ENCODE measurements at places on chromosomes 16 and 17.

- H3K36me3 ChIP-seq: no peaks in the 10 kb centered on the region
- H3K27me3 ChIP-seq: no peaks in the 10 kb centered on the region
- H3K4me3 ChIP-seq: no peak overlapping the region
- DNase-seq: no peak
- no peak overlapping the region for H3K27ac ChIP-seq
Measured at GRCh38 chr17:49384951-49385350, 22.9 kb upstream of the ZNF652 start.

- H3K27ac ChIP-seq: no peak overlapping the region
- H3K36me3 ChIP-seq: no peaks in the 10 kb centered on the region
- no peak overlapping the region for H3K4me3 ChIP-seq
- DNase-seq: no peak
- H3K27me3 ChIP-seq: no peaks in the 10 kb centered on the region
- H3K4me1 ChIP-seq: no peaks in the 10 kb centered on the region
Measured at GRCh38 chr16:59179446-59180082, 445.4 kb upstream of the GOT2 start.

- DNase-seq: no peak
- H3K4me3 ChIP-seq: no peak overlapping the region
- peaks cover 92% of the 10 kb centered on the region for H3K4me1 ChIP-seq
- no peaks in the 10 kb centered on the region for H3K36me3 ChIP-seq
- peak overlapping the region; percentile 80 for H3K27ac ChIP-seq
Measured at GRCh38 chr17:2177235-2177811, 122.4 kb downstream of the HIC1 start.

DNA sequence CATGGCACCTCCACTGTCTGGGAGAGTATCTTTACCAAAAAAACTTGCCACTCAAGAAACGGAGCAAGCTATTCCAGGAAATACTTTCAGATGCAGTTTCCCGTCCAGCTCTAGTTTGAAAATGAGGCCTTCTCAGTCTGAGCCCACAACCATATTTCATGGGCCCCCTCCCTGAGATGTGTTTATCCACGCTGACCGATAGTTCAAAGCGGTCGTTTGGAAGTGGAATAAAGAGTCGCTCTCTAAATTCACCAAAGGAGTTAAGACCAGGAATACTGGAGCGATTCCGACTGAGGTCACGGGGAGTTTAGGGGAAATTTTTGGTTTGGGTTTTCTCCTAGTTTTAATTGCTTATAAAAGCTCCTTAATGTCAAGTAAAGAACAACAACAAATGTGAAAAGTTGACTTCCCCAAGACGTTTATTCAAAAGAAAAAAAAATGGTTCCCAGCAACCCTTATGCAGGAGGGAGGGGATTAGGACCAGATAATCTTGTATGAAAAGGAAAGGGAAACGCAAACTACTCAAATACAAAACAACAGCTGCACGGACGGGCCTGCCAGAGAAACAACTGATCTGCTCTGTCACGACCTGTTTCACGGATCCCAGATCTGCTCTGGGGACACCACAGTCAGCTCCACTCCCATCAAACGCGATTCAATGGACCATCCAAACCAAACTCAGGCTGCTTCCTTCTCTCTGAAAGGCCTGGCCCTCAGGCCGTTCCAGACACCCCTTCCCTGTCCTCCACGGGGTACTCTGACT is 77.1 kb downstream of the MRM3 start:
- H3K36me3 ChIP-seq: no peaks in the 10 kb centered on the region
- DNase-seq: no peak
- no peaks in the 10 kb centered on the region for H3K27me3 ChIP-seq
- peaks cover 18% of the 10 kb centered on the region for H3K4me1 ChIP-seq
- peak overlapping the region; percentile 50 for H3K27ac ChIP-seq

DNA sequence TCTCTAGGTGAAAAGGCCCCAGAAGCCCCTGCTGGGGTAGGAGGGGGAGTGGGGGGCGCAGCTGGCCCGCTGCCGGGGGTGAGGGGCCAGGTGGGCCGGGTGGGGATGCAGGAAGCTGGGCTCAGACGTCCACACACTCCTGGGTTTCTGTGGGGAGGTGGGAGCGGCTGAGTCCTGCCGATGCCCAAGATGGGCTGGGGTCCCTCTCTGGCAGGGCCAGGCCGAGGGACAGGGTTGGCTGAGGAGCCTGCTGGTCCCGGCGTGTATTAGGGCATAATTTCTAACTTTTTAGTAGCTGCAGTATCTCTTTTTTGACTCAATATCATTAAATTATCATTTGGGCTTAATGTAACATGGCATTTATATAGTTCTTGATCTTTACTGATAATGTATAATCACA is 121.4 kb upstream of the CORO6 start:
- no peaks in the 10 kb centered on the region for H3K27me3 ChIP-seq
- peak overlapping the region; percentile 84 for H3K27ac ChIP-seq
- H3K36me3 ChIP-seq: no peaks in the 10 kb centered on the region
- no peak overlapping the region for H3K4me3 ChIP-seq

DNA sequence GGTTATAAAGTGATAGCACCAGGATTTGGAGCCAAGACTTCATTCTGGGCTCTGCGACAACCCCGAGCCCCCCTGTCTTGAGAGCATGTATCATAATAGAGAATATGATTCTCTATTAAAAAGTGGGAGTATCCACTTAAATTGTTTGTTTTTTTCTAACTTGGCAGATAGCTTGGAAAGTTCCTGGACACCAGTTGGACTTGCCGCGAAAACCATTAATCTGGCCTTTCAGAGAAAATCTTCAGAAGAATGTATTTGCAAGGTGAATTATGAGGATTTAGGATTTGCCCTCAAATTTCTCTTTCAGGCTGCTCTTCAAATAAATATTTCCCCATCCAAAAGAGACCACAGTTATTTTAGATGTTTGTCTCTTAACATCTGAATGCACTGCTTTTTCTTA is 53.5 kb downstream of the MARCHF10 start:
- H3K4me3 ChIP-seq: no peak overlapping the region
- H3K4me1 ChIP-seq: no peaks in the 10 kb centered on the region
- DNase-seq: no peak
- no peaks in the 10 kb centered on the region for H3K27me3 ChIP-seq
- H3K27ac ChIP-seq: no peak overlapping the region
- H3K36me3 ChIP-seq: no peaks in the 10 kb centered on the region

- no peaks in the 10 kb centered on the region for H3K27me3 ChIP-seq
- peaks cover 5% of the 10 kb centered on the region for H3K4me1 ChIP-seq
- H3K4me3 ChIP-seq: no peak overlapping the region
- H3K27ac ChIP-seq: no peak overlapping the region
Measured at GRCh38 chr16:23832882-23833281, 2.9 kb upstream of the PRKCB start.

- no peak overlapping the region for H3K27ac ChIP-seq
- no peak for DNase-seq
- H3K36me3 ChIP-seq: no peaks in the 10 kb centered on the region
- no peaks in the 10 kb centered on the region for H3K4me1 ChIP-seq
- no peaks in the 10 kb centered on the region for H3K27me3 ChIP-seq
- no peak overlapping the region for H3K4me3 ChIP-seq
Measured at GRCh38 chr16:29743475-29743826, 2.3 kb downstream of the C16orf54 start.

GRCh38 chr16:11668623-11669379 is 546 bp downstream of the SNN start:
- no peak for DNase-seq
- peak overlapping the region; percentile 96 for H3K4me3 ChIP-seq
- H3K4me1 ChIP-seq: peaks cover 32% of the 10 kb centered on the region
- H3K27ac ChIP-seq: peak overlapping the region; percentile 66

GRCh38 chr16:50841081-50841886 is 99.4 kb downstream of the CYLD start:
- peaks cover 10% of the 10 kb centered on the region for H3K4me1 ChIP-seq
- no peak overlapping the region for H3K4me3 ChIP-seq
- no peaks in the 10 kb centered on the region for H3K27me3 ChIP-seq

DNA sequence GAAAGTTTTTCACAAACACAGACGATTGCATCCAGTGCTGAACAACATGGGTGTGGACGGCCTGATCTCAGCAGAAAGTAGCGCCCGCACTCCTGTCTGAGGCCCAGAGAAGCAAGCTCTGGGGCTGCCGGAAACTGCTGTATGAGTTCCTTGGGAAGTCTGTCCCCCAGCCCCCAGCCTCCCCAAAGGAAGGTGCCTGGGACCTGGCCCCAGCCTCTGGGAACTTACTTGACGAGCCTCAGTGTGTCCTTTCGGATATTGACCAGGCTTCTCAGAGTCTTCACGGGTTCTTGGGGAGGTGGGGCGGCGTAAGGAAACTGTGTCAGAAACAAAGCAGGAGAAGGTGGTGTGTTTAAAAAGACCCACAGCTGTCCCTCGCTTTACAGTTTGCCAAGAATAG is 32.4 kb upstream of the FOXJ1 start:
- no peaks in the 10 kb centered on the region for H3K4me1 ChIP-seq
- DNase-seq: no peak
- no peaks in the 10 kb centered on the region for H3K27me3 ChIP-seq
- H3K27ac ChIP-seq: no peak overlapping the region
- H3K4me3 ChIP-seq: no peak overlapping the region

GRCh38 chr17:49465331-49465903 is 29.7 kb upstream of the NGFR start:
- no peak for DNase-seq
- H3K27me3 ChIP-seq: no peaks in the 10 kb centered on the region
- peaks cover 3% of the 10 kb centered on the region for H3K4me1 ChIP-seq
- H3K27ac ChIP-seq: no peak overlapping the region
- no peak overlapping the region for H3K4me3 ChIP-seq

All from upper lobe of left lung (tissue), 6 donors.